Chondrocyte (in vitro differentiated cells): ENCODE measurements at places on chromosomes 6 and 20. TPM values are rescaled to one million over a fixed set of nuclear protein-coding genes. Genes with fewer than 3 reads are reported as not detected.

MACROD2 gene
- 2.7 to 4.8 TPM (median 3.2 TPM) in 3 replicates for total RNA-seq

SFTA2 gene
- total RNA-seq: not detected in 3 replicates

GRCh38 chr20:48040491-48040890 lies 255.2 kb upstream of the SULF2 start:
- no peak for DNase-seq

- no peak for DNase-seq
Observed at GRCh38 chr6:147467428-147467827, 41.1 kb upstream of the SAMD5 start.

DNA sequence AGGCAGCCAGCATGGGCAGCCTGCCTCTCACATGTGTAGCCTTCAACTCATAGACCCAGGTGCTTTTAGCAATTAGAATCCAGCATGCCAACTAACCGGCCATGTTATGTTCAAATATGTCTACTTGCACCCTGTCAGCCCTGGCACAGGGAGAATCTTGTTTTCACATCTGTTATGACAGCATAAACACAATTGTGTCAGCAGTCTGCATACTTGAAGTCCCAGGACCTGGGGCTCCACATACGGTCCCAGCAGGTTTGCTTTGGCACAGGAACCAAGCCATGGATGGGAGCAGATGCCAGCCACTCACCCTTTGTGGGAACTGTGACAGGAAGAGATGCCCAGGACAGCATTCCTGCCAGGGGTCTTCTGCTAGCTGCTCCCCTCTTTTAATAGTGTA lies 67.2 kb upstream of the SYNDIG1 start:
- no peak for DNase-seq

DNA sequence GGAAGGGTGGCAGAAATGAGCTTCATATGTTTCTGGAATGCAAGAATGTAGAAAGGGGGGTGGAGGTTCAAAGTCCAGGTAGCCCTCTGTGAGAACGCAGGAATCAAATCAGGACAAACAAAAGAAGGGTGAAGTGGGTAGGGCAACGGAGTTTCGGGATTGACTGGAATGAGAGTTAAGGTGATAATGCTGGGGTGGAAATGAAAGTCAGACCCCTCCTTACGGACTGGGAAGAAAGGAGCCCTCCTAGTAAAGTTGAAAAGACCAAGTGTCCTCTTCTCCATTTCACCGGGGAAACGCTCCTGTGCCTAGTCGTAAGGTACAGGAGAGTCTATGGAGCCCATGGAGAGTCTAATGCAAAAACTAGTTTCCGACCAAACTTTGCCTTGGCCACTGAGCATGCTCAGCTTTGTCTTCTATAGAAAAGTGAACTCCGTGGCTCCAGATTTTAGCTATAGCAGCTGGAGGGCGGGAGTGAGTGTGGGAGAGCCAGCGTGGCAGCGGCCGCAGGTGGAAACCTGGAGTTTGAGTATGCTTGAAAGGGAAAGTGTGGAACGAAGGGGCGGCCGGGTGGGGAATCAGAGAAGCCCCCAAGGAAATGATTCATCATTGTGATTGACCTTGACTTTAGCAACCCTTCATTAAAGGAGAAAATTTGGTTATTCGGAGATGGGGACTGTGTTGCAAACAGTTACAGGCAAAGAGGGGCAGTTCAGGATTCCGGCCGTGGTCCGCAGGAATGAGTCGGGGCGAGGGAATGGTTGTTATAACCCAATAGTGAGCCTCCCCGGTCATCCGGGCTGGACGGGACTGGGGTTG lies 1.3 kb upstream of the LRRC1 start:
- no peak for DNase-seq

DNA sequence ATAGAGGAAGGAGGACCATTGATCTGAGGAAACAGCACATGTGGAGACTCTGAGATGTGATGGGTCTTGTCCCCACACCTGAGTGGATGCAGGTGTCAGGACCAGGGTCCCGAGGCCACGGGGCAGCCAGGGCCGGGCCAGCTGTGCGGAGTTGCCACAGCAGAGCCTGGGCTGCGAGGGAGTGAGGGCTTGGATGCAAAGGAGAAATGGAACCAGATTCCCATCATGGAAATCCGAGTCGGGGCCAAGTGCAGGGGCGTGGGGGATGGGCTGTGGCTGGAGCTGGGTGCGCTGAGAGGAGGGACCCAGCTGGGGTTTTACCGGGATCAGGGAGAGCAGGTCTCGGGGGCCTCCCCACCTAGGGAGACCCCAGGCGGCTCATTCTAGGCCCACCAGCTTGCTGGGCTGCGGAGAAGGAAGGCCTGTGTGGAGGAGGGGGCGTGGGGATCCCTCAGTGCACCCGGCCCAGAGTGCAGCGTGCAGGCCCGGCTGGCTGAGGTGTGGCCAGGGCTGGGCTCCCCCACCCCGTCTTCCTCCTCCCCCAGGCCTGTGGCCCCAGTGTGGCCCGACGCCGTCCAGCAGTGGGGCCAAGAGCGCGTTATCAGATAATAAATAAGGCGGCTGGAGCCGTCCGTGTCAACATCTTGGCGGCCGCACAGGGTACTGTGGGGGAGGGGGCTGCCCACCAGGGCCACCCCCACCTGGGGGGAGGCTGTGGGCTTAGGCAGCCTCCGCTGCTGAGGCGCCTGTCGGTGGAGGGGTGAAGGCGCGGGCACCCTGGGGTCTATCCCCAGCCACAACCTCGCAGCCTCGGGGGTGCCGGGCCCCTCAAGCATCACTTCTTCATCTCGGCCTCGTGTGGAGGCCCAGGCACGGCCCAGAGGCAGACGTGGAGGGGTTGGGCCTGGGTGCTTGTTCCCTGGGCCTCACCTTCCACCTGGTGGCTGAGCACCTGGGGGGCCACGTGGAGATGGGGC lies 17.2 kb downstream of the GATA5 start:
- DNase-seq: no peak

KHDRBS2 gene
- total RNA-seq: not detected in 3 replicates

GRCh38 chr20:438571-439469 lies 23.5 kb downstream of the TBC1D20 start:
- DNase-seq: no peak

DNA sequence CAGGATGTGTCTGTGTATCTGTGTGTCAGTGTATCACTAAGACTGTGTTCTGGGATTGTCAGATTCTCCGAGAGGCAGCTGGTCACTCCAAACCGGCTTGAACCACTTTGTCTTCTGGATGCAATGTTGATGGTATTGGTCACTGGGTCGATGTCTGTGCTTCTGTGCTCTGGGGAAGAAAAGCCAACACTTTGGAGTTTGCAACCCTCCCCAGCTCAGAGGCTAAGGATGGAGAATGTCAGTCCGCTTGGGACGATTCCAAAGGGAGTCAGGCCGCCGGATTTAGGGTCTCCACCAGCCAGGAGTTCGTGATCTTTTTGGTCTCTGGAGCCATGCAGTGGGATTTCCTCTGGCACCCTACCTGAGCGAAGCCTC lies 5.2 kb downstream of the MAFB start:
- DNase-seq: no peak

DEFB132 gene
- total RNA-seq: not detected in 3 replicates

DNA sequence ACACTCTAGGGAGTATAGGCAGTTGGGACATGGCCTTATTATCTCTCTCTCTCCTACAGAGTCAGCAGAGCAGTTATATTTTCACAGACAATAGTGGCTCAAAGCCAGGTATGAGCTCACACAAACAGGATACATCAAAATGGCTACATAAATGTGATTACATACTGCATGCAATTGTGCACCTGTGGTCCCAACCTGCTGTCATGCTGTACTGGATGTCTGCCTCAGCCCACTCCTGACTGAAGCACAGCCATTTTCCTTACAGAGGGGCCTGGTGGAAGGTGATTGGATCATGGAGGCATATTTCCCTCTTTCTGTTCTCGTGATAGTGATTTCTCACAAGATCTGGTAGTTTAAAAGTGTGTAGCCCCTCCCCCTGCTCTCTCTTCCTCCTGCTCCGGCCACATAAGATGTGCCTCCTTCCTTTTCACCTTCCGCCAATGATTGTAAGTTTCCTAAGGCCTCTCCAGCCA lies 37.0 kb upstream of the SAMHD1 start:
- DNase-seq: no peak

GRCh38 chr6:67811239-67812037 lies 823.6 kb upstream of the ADGRB3 start:
- DNase-seq: no peak

BMP2 gene
- 0.85 to 1.1 TPM (median 0.92 TPM) in 3 replicates for total RNA-seq

GRCh38 chr20:57474205-57474604 lies 50.7 kb downstream of the CTCFL start:
- DNase-seq: no peak

ERMARD gene
- 26.1 to 35.2 TPM (median 27.4 TPM) in 3 replicates for total RNA-seq

- DNase-seq: no peak
Observed at GRCh38 chr6:16729183-16729691, 32.0 kb downstream of the ATXN1 start.

PTGIS gene
- total RNA-seq: 88.7 to 165 TPM (median 91.5 TPM) in 3 replicates

SLC22A16 gene
- total RNA-seq: not detected in 3 replicates

DNA sequence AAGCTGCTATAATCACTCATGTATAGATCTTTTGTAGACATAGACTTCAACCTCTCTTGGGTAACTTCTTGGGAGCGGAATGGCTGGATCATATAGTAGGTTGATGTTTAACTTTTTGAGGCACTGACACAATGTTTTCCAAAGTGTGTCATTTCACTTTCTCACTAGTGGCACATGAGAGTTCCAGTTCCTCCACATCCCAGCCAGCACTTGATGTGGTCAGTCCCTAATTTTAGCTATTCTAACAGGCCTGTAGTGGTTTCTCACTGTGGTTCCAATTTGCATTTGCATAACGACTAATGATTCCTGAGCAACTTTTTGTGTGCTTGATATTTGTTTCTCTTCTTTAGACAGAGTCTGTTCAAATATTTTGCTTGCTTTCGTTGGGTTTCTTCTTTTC lies 221.3 kb downstream of the DLL1 start:
- DNase-seq: no peak

DNA sequence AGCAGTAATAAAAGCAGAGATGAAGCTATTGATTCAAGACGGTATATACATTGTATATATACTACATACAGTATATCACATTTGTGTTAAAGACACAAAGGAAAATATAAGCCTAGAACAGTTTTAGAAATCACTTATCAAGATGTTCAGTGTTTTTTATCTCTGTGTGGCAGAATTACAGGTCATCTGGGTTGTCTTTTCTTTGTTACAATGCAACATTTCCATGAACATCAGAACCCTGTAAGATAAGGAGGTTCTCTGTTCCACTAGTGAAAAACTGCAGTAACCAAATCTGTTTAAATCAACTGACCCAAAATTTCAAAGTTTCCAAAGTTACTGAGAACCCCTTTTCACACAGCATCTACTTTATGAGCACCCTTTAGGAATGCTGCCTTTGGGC lies 42.2 kb downstream of the B4GALT5 start:
- no peak for DNase-seq

GRCh38 chr20:11712639-11713160 lies 205.0 kb upstream of the BTBD3 start:
- no peak for DNase-seq

ISM1 gene
- 0.31 to 1.2 TPM (median 0.97 TPM) in 3 replicates for total RNA-seq

CCN6 gene
- not detected in 3 replicates for total RNA-seq

DNA sequence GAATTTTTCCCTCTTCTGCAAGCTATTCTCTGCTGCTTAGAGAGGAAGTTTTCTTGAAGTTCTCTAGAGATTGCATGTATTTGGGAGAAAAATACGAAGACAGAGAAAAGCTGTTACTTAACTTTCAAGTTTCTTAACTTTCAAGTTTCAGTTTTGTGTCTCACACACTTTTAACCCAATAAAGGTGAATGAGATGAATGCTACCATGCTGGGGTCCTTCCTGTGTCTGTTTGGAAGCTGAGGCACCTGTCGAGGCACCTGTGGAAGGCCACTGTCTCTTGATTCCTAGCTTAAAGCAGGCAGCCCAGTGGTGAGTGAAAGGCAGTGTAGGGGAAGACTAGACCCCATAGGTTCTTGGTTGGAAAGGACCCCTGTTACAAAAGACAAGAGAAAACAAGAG lies 372.8 kb upstream of the JARID2 start:
- DNase-seq: no peak

DNA sequence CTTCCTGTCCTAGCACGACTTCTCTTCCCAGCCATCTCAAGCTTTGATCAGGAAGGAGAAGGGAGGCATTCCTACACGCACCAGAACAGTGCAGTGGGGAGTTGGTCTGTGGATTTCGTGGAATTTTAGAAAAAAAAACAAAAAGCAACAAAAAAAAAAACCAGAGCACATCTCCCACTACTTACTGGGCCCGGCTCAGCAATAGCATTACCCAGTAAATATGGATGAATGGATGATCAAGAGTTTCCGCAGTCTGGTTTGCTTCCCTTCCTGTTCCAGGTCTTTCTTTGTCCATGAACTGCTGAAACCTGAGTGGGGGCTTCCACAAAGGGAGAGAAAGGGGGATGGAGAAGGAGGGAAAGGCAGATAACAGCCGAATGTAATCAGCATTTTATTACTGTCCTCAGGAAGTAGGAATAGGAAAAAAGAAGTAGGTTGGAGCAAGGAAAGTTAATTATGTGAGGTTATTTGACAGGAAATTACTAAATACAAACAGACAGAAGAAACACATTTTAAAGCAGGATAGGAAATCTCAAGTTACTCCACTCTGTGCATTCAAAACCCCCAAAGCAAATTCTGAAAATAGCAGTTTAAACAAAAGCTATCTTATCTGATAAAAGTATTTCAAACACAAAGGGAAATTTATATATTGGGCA lies 349.0 kb downstream of the PRL start:
- no peak for DNase-seq

DNA sequence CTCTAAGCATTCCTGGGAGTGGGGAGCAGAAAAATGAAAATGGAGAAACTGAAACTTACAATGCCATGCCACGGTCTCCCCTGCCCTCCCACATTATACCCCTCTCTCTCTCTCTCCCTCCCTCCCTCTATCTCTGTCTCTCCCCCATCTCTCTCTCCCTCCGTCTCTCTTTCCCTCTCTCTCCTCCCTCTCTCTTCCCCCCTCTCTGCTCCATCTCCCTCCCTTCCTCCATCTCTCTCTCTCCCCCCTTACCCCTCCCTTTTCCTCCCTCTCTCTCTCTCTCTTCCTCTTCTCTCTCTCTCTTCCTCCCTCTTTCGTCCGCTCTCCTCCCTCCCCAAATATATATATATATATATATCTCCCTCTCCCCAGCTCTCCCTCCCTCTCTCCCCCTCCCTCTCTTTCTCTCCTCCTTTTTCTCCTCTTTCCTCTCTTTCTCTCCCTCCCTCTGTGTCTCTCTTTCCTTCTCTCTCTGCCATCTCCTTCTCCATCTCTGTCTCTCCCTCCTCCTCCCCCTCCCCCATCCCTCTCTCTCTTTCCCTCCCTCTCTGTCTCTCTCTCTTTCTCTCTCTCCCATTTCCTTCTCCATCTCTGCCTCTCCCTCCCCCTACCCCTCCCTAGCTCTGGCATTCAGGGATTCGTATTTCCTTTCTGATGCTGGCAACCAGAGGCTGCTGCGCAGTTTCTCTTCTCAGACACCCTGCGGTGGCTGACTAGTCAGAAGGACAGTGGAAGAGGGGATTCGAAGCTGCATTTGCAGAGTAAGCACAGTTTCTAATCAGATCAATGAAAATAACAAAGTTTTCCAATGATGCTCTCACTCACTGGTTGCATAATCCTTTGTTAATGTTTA lies 13.9 kb upstream of the VAPB start:
- no peak for DNase-seq

GRCh38 chr20:3563548-3564177 lies 92.8 kb downstream of the ATRN start:
- DNase-seq: no peak

GRCh38 chr6:105120570-105120969 lies 59.2 kb downstream of the POPDC3 start:
- no peak for DNase-seq
